Pancreas (tissue), 10 donors: ENCODE measurements at places on chromosomes 11 and 22. TPM values are rescaled to one million over a fixed set of nuclear protein-coding genes. Genes with fewer than 3 reads are reported as not detected.

MMP8 gene
- not detected for total RNA-seq

TMEM9B gene
- 23.3 TPM for total RNA-seq

CHRM1 gene
- 0.06 TPM for total RNA-seq

AIFM3 gene
- total RNA-seq: 1.1 TPM

DNA sequence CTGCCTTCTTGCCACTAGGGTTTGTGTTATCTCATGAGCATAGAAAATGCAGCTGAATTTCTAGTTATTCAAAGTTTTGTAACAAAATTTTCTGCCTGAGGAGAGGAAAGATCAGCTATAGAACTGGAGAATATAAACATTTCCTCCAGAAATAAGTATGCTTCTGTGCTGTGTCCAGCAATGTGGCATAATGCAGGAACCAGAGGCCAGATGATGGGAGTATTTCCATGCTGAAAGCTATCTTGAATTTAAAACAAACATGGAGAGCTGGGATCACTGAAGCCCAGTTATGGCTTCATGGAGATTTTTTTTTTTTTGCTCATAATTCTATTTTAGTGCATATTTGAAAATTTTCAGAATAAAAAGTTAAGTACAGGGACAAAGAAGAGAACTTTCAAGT, 608.2 kb downstream of the SOX6 start:
- no peak overlapping the region for H3K27ac ChIP-seq
- DNase-seq: no peak
- no peaks in the 10 kb centered on the region for H3K4me1 ChIP-seq
- H3K27me3 ChIP-seq: no peaks in the 10 kb centered on the region
- no peak overlapping the region for H3K4me3 ChIP-seq

GRCh38 chr11:106683435-106683834, 334.8 kb downstream of the GUCY1A2 start:
- no peaks in the 10 kb centered on the region for H3K27me3 ChIP-seq
- H3K4me3 ChIP-seq: no peak overlapping the region
- no peak overlapping the region for H3K27ac ChIP-seq
- no peak for DNase-seq
- no peaks in the 10 kb centered on the region for H3K4me1 ChIP-seq

DNA sequence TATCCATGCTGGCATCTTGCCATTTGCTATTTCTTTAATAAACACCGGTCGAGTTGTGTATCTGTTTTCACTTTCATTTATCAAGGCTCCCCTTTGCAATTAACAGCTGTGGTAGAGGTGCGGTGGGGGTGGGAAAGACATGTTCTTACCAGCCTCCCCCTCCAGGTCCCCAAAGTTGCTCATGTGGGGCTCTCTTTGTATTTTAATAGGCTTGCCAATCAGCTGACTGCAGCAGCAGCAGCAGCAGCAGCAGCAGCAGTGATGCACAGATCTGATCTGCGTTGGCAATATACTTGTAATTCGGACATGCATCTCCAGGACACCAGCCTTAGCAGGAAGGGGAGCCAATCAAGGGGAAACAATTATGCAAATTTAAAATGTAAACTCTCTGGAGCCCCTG, 40.3 kb upstream of the E2F8 start:
- H3K27ac ChIP-seq: no peak overlapping the region
- H3K27me3 ChIP-seq: no peaks in the 10 kb centered on the region
- H3K4me3 ChIP-seq: no peak overlapping the region
- H3K4me1 ChIP-seq: no peaks in the 10 kb centered on the region
- no peak for DNase-seq
- no peaks in the 10 kb centered on the region for H3K36me3 ChIP-seq

- H3K27me3 ChIP-seq: no peaks in the 10 kb centered on the region
- H3K4me1 ChIP-seq: no peaks in the 10 kb centered on the region
- no peak overlapping the region for H3K4me3 ChIP-seq
- H3K27ac ChIP-seq: no peak overlapping the region
These were observed 5.3 kb downstream of the IFITM10 start for GRCh38 chr11:1744891-1745700.

DNA sequence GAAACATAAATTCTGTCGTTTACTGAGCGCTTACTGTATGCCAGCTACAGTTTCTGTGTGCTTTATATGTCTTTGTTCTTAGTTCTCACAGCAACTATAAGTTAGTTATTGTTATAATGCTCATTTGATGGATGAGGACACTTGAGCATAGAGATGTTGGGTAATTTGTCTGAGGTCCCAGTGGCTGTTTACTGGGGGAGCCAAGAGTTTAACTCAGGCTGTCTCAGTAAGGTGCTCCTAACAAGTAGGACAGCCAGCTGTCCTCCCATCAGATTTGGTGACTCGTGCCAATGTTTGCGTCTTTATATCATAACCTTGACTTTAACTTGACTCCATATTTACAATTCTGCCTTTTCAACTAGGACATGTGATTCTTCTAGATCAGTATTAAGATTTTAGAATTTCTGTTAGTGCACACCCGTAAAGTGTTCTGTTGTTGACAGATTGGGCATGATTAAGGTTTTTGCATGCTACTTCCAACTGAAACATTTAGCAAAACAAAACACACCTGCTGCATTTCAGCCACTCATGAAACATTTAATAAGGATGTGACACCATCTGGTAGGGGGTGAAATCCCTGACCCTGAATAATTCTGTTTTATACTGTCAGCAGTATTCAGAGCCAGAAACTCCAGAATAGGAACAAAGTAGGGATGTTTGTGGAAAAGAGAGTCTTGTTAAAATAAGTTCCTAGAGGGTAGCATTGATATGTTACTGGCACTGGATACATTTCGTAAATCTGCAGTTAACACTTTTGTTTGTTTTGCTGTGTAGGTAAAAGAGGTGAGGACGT, 1.9 kb downstream of the REXO2 start:
- no peak overlapping the region for H3K27ac ChIP-seq
- H3K4me1 ChIP-seq: peaks cover 14% of the 10 kb centered on the region
- no peaks in the 10 kb centered on the region for H3K27me3 ChIP-seq
- DNase-seq: no peak
- H3K36me3 ChIP-seq: peaks cover 11% of the 10 kb centered on the region

GRCh38 chr11:79078999-79079398, 361.8 kb downstream of the TENM4 start:
- H3K27me3 ChIP-seq: no peaks in the 10 kb centered on the region
- no peak overlapping the region for H3K4me3 ChIP-seq
- no peak for DNase-seq
- no peaks in the 10 kb centered on the region for H3K36me3 ChIP-seq

DNA sequence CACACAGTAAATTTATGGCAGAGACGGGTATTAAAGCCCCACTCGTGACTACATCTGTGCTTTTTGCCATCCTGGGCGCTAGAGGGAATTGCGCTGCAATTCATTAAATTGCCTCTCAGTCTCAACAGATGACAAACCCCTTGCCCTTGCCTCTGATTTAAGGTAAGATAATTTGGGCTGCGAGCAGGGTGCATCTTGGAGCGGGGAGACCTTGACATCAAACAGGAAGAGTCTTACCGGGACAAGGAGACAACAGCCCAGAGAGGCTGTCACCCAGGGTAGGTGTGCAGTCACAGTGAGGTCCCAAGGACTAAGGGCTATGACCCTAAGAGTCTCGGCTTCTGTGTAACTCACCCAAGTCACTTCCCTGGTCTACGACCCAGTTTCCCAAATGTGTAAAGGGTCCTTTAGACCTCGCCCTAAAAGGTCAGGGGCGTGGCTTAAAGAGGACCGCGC, 449 bp upstream of the TOM1 start:
- no peak for DNase-seq
- peaks cover 11% of the 10 kb centered on the region for H3K4me1 ChIP-seq
- H3K27ac ChIP-seq: peak overlapping the region; percentile 90
- H3K36me3 ChIP-seq: no peaks in the 10 kb centered on the region
- H3K27me3 ChIP-seq: no peaks in the 10 kb centered on the region

- H3K27me3 ChIP-seq: peaks cover 16% of the 10 kb centered on the region
- no peak overlapping the region for H3K4me3 ChIP-seq
- H3K27ac ChIP-seq: no peak overlapping the region
- H3K4me1 ChIP-seq: no peaks in the 10 kb centered on the region
These were observed 1.6 kb upstream of the ELFN2 start for GRCh38 chr22:37428649-37429586.

GRCh38 chr22:36027579-36027934, 1.1 kb downstream of the RBFOX2 start:
- no peaks in the 10 kb centered on the region for H3K27me3 ChIP-seq
- DNase-seq: no peak
- H3K27ac ChIP-seq: peak overlapping the region; percentile 42
- H3K4me1 ChIP-seq: no peaks in the 10 kb centered on the region
- H3K4me3 ChIP-seq: peak overlapping the region; percentile 44

DNA sequence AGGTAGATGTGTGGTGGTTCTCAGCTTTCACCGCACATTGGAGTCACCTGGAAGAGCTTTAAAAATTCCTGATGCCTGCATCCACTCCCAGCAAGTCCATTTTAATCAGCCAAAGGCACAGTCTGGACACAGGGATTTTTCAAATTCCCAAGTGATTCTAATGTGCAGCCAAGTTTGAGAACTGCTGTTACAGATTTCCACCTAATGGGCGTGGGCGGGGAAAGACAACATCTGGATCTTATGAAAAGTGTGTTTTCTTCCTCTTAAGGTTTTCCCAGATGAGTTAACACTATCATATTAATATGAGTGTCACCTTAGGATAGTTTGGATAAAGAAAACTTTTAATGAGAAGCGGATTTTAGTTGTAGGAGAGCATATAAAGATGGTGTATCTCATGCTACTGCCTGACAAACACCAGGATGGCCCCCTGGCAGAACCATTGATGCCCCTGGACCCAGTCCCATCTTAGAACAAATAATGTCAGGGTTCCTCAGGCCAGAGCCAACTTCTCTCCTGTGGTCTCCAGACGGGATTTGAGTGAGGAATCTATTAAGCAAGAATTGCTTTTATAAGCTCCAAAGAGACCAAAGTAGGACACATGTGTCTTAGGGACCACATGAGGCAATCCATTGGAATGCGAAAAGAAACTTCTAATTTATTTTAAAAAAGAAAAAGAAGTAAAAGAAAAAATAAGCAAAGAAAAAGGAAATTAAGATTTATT, 31.9 kb downstream of the POU2AF1 start:
- no peak overlapping the region for H3K27ac ChIP-seq
- no peak for DNase-seq
- H3K27me3 ChIP-seq: no peaks in the 10 kb centered on the region
- H3K4me3 ChIP-seq: no peak overlapping the region
- no peaks in the 10 kb centered on the region for H3K36me3 ChIP-seq

GRCh38 chr11:60159284-60159683, 23.6 kb downstream of the MS4A6A start:
- H3K27me3 ChIP-seq: no peaks in the 10 kb centered on the region
- H3K36me3 ChIP-seq: no peaks in the 10 kb centered on the region
- DNase-seq: no peak
- H3K4me1 ChIP-seq: no peaks in the 10 kb centered on the region

GRCh38 chr22:37206118-37206840, 6.0 kb downstream of the SSTR3 start:
- H3K27ac ChIP-seq: no peak overlapping the region
- H3K4me1 ChIP-seq: no peaks in the 10 kb centered on the region
- DNase-seq: no peak
- no peaks in the 10 kb centered on the region for H3K36me3 ChIP-seq

DNA sequence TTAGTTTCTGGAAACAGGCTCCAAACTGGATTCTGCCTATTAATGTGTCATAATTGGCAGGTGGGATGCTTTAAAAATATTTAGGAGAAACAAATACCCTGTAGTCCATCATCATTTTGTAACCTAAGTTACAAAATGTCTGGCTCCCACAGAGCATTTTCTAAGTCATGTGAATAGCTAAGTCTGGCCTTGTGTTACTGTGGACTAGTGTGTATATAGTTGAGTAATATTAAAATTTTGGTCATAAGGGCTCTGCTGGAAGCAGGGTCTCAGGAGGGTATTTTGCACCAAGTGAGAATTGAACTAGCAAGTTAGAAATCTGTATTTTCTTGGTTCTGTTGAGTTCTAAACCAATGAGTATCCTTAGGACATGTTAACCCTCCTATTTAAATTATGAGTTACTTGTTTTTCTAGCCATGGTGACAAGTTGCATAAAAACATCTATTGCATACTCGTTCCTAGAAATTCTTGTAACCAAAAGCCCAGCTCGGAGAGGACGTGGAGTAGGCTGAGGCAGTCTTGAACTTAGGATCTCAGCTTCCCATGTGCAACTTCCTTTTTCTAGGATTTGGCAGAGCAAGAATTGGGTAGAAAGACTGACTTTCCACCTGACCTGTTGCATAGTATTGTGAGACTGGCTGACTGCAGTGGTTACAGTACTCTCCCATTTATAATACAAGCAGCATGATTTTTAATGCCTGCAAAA, 5.4 kb downstream of the PTPMT1 start:
- no peak overlapping the region for H3K27ac ChIP-seq
- no peaks in the 10 kb centered on the region for H3K27me3 ChIP-seq
- H3K4me3 ChIP-seq: no peak overlapping the region
- no peak for DNase-seq
- H3K36me3 ChIP-seq: peaks cover 27% of the 10 kb centered on the region

- no peak for DNase-seq
- no peaks in the 10 kb centered on the region for H3K27me3 ChIP-seq
- H3K27ac ChIP-seq: no peak overlapping the region
- no peaks in the 10 kb centered on the region for H3K4me1 ChIP-seq
These were observed 107.1 kb upstream of the DDI1 start for GRCh38 chr11:103929170-103929903.

DNA sequence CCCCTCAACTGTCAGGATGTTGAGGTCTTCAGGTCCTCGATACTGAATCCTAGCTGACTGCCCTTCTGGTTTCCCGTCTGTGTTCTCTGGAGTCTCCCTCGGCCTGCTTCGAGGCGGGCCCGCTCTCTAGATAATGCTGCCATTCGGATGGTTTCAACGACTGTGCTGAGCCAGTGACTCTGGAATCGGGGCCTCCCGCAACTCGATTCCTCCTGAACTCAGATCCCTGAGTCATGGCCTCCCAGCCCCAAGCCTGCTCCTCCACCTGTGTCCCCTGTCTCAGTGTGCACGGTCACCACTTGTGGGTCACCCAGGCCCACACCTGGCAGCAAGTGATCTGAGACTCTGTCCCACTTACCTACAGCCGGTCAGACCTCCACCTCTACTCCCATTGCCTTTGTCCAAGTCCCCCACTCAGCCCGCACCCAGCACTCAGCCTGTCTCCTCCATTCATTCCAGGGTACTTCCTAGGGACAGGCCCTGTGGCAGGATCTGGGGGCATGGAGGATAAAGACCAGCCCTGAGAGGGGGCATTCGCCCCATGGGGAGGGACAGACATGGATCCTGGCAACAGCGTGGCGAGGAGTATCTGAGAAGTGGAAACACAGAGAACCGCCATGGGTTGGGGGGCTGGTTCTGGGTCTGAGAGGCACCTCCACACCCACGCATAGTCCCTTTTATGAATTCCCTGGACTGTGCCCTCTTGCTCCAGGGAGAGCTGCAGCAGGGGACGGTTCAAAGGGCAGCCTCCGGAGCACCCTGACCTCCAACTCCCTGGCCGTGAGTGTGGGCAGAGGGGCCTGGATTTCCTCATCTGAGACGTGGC, 14.3 kb downstream of the MPST start:
- H3K27ac ChIP-seq: peak overlapping the region; percentile 72
- no peak overlapping the region for H3K4me3 ChIP-seq
